ENCODE measurements at places on chromosomes 7 and 10. TPM values are rescaled to one million over a fixed set of nuclear protein-coding genes. Genes with fewer than 3 reads are reported as not detected.

- DNase-seq = no peak
These were observed 102.1 kb downstream of the EBF3 start for GRCh38 chr10:129861776-129862531.

CNPY1 gene
- not detected for polyA plus RNA-seq

- DNase-seq = no peak
These were observed 123.4 kb upstream of the CALCR start for GRCh38 chr7:93697901-93698300.

- no peak for DNase-seq
These were observed 64.6 kb upstream of the DOCK1 start for GRCh38 chr10:126840576-126841135.

DNA sequence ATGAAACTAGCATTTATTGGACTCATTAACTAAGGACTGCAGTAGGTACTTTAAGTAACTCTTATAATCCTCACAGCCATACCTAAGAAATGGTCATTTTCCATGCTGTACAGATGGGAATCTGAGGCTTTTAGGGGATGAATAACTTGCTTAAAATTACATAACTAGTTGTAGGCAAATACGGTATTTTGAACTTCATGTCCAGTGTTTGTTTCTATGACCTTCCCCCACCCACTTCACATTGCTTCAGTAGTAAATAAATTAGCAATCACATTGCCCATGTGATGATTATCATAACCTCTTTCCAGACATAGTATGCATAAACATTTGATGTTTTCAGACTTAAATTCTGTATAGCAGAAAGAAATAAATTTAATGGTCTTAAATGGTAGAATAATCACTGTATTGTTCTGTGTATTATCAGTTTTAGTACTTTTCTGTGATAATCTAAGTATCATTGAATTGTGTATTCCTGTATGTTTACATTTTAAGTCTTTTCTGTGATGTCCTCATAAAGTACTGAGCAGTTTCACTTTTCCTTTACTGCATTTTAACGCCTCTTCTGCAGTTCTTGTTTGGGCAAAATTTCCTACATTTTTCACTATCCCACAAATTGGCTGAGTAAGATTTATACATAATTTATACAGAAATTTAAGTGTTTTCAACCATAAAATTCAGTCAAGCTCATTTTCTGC, 48.3 kb downstream of the ANKIB1 start:
- DNase-seq = no peak

- peak; percentile 93 for DNase-seq
These were observed at the start of the genes KLLN and PTEN for GRCh38 chr10:87863053-87863943. KLLN (minus strand) TSS chr10:87863533; CDS start chr10:87862487, 1,046 bp downstream. PTEN (plus strand) TSS chr10:87863625; CDS start chr10:87864470, 845 bp downstream.

GRCh38 chr10:102616066-102616770, 28.1 kb upstream of the TRIM8 start:
- DNase-seq = peak; percentile 75

DNA sequence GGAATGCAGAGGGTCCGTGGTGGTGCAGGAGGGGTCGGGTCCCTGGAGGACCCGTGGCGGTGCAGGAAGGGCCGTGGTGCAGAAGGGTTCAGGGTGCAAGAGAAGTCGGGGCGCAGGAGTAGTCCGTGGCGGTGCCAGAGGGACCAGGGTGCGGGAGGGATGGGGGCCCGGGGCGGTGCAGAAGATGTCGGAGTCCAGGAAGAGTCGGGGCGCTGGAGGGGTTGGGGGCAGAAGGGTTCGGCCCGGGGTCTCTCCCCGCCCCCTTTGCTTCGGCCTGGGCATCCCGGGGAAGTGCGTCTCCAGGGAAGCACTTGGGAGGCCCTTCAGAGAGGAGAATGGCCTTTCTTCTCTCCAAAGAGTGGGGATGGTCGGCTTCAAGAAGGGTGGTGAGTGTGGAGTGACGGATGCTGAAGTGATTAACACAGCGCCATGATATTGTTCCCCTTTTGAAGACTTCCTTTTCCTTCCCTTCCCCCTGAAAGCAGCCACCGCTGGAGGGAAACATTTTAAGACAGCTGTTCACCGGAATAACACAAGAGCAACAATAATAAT, 997 bp downstream of the WDR37 start:
- no peak for DNase-seq

MBLAC1 gene
- polyA plus RNA-seq = 2.0 TPM

HOXA5 gene
- polyA plus RNA-seq = 63.4 TPM

- no peak for DNase-seq
These were observed 45.6 kb downstream of the BMPR1A start for GRCh38 chr10:86801995-86802394.

GRCh38 chr10:49025347-49025983, 85.8 kb upstream of the LRRC18 start:
- DNase-seq = no peak

- no peak for DNase-seq
These were observed 665.0 kb downstream of the PARD3 start for GRCh38 chr10:34150103-34150502.

- no peak for DNase-seq
These were observed 256.8 kb downstream of the BMPER start for GRCh38 chr7:34162027-34162565.

DNA sequence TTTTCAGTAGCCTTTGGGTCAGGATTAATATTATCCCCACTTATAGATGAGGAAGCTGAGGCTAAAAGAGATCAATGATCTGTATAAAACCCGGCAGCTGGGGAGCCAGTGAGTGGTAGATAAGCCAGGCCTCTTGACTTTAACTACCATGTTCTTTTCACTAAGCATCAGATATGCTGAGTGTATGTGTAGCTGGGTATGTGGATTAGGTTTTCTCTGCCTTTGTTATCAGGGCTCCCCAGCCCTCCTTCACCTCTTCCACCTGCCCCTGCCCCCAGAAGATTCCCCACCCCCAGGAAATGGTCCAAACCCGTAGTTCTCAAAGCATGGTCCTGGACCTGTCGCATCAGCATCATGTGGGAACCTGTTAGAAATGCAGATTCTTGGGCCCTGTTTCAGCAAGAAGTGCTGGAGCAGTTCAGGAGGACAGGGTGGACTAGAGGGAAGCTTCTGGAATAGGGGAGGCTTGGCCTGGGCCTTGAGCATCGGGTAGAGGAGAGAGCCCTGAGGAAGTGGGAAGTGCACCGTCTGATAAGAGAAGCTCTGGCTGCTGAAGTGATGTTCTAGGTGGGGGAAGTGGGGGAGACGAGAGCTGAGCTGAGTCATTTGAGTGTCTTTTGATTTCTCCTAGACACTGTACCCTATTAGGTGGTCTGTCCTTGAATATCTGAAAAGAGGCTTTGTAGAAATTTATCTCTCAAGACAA, 101.3 kb downstream of the HIF1AN start:
- DNase-seq = no peak

DNA sequence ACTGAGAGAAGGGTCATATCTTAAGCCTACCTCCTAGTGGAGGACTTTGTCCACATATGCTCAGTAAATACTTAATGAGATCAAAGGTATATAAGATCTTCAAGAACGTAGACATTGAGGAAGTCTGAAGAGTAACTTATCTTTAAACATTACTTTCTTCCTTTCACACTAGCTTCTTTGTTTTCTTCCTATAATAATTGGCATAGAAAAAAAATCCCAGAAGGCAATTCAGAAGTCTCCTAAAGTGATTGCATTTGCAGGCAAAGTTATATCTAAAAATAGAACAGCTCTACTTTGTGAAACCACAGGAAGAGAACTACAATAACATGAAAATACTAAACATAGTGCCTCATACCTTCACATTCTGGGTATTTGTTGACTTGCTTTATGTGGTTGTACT, 150.4 kb downstream of the PPP1R3A start:
- DNase-seq = no peak

DNA sequence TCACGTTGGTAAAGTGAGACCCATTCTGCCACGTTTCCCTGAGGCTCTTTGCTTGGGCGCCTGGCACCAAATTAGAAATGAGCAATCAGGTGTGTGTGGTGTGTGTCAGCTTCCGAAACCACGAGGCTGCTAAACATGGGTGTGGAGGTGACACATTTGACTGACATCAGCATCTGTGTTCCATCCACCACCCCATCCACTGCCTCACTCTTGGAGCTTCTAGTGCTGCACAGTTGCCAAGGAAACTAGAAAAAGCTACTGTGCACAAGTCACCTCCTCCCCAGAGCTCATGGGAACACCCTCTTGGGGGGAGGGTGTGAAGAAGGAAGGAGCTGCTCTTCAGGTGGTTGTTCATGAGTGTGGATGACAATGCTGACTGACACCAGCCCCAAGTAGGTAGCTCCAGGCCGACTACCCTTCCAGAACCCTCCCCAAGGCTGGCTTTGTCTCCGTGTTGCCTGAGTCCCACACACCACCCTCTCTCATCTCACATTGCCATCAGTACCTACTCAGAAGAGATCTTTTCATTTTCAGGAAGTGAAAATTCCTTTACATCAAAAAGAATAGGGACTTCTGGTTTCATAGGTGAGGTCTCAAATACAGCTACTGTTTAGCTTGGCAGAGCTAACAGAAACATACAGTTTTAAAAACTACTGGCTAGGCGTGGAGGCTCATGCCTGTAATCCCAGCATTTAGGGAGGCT, 152.2 kb downstream of the TMEM178B start:
- DNase-seq = no peak

- DNase-seq = no peak
These were observed 507.4 kb upstream of the PODXL start for GRCh38 chr7:132063800-132064199.

- no peak for DNase-seq
These were observed 19.5 kb upstream of the SMC3 start for GRCh38 chr10:110548002-110548401.

GRCh38 chr7:155278921-155279320, 18.8 kb upstream of the INSIG1 start:
- no peak for DNase-seq

HOGA1 gene
- 70.8 TPM for polyA plus RNA-seq

DNA sequence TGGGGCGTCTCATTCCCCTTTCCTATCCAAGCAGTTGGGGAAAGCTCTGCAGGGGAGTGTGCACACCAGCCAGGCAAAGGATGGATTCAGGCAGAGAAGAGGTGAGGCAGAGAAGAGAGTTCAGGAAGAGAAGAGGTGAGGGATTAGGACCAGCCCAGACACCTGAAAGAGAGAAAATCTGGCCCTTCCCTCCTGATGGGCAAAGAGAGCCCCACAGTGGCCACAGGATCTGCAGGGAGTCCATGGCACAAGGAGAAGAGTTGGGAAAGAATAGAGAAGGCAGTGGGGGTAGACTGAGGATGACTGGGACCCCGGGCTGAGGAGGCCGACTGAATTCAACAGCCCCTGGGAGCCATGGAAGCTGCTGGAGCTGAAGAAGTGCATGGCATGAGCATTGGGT, 140.4 kb upstream of the ZMIZ1 start:
- no peak for DNase-seq

GLI3 gene
- polyA plus RNA-seq = 13.3 TPM

DNA sequence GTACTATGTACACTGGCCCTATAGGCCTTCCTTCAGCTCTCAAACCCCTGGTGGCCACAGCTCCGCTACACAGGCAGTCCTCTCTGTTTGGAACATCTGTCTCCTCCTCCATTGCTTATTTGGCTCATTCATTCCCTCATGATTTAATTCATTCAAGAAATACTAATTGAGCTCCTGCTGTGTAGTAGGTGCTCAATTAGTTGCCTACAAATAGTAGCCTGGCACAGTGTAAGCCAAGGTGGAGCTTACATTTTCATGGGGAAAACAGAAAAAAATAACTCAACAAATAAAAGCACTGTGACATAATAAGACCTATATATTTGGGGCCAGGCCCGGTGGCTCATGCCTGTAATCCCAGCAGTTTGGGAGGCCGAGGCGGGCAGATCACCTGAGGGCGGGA, 3.4 kb upstream of the FIS1 start:
- DNase-seq = no peak
